ENCODE measurements at places on chromosomes 11 and 22. TPM values are rescaled to one million over a fixed set of nuclear protein-coding genes. Genes with fewer than 3 reads are reported as not detected.

Gene LARGE2
- total RNA-seq: 0.41 TPM

Gene NPTXR
- total RNA-seq: 10.6 TPM

Gene PANX2
- total RNA-seq: 2.0 TPM

Gene ZP1
- total RNA-seq: not detected

Gene BET1L
- 5.3 TPM for total RNA-seq

Gene SLC37A2
- total RNA-seq: 1.2 TPM

Gene IL17RA
- total RNA-seq: 2.0 TPM

Gene OR2AG2
- total RNA-seq: 0.41 TPM

Gene MUC2
- total RNA-seq: not detected

Gene OR52E1
- not detected for total RNA-seq

Measured in frontal cortex (tissue), 4 donors.